ENCODE measurements at places on chromosomes 4 and X. TPM values are rescaled to one million over a fixed set of nuclear protein-coding genes. Genes with fewer than 3 reads are reported as not detected.
A peak's percentile ranks its signal among the peaks of the same experiment; 100 is the strongest.

DNA sequence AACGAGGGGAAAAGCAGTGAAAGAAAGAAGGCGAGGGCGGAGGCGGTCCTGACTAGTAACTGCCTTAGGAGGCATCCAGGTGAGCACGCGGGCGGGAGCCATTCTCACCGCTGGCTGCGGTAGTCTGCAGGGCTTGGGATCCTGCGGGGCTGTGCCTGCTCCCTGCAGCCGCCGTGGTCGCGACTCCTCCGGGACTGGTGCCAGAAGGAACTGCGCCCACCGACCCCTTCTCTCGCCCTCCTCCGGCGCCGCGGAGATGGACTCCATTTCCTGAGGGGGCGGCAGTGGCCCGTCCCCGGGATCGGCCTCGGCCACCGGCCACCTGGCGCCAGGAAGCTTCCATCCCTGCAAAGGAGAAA is 543 bp downstream of the NFXL1 start:
- H3K27me3 ChIP-seq, result no peaks in the 10 kb centered on the region
- peaks cover 33% of the 10 kb centered on the region for H3K4me1 ChIP-seq

DNA sequence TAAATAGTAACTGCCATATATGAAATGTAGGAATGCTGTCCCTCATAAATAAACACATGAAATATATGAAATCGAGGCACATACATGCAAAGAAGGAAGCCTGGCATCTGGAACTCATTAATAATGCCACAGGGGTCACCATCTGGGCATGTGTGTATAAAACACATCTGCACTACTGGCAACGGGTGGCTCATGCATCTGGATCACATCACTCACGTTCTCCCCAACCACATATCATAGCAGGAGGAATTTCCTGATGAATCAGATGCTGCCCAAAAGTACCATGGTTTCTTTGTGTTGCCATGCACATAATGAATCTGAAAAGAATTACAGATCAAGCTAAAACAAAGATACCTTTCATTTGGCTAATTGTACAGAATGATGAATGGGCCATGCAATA is 28.6 kb downstream of the RNF175 start:
- H3K27ac ChIP-seq, result no peak overlapping the region
- H3K36me3 ChIP-seq, result no peaks in the 10 kb centered on the region
- no peak overlapping the region for H3K4me3 ChIP-seq
- H3K27me3 ChIP-seq, result no peaks in the 10 kb centered on the region
- H3K4me1 ChIP-seq, result no peaks in the 10 kb centered on the region
- peak; percentile 44 for DNase-seq

GRCh38 chrX:145506214-145506613 is 258.9 kb downstream of the SPANXN1 start:
- no peak for DNase-seq
- no peak overlapping the region for H3K4me3 ChIP-seq
- no peak overlapping the region for H3K27ac ChIP-seq
- no peaks in the 10 kb centered on the region for H3K36me3 ChIP-seq
- no peaks in the 10 kb centered on the region for H3K4me1 ChIP-seq
- H3K27me3 ChIP-seq, result no peaks in the 10 kb centered on the region

DNA sequence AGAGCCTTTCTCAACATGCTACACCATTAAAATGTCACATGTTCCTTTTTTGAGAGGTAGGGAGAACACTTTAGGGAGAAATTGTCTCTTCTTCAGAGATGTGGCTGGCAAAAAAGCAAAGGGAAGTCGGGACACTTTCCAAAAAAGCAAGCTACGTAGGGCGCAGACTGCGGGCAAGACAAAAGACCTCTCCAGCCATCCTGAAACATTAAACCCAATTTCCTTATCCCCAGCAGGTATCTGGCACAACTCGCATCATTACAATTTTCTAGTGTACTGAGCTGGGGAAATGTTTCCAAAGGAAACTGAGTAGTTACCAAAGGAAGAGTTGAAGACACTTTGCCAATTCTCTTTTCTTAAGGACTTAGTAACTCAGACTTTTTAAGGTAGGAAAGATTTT is 116.0 kb downstream of the PACRGL start:
- no peaks in the 10 kb centered on the region for H3K36me3 ChIP-seq
- no peaks in the 10 kb centered on the region for H3K27me3 ChIP-seq
- no peak for DNase-seq
- no peaks in the 10 kb centered on the region for H3K4me1 ChIP-seq

- DNase-seq, result no peak
- H3K4me3 ChIP-seq, result no peak overlapping the region
- H3K27me3 ChIP-seq, result no peaks in the 10 kb centered on the region
- no peaks in the 10 kb centered on the region for H3K4me1 ChIP-seq
- no peak overlapping the region for H3K27ac ChIP-seq
These were observed 368.0 kb downstream of the FAT4 start for GRCh38 chr4:125682730-125683129.

The FAM156A gene
- 21.1 TPM for total RNA-seq

The MMAA gene
- total RNA-seq, result 3.1 TPM

All from stomach (tissue), 19 donors.